Immature natural killer cell (primary cell): ENCODE measurements at places on chromosomes 2 and 18.
A peak's percentile ranks its signal among the peaks of the same experiment; 100 is the strongest.

- no peak for DNase-seq
Measured at GRCh38 chr2:221758076-221758475, 186.0 kb upstream of the EPHA4 start.

DNA sequence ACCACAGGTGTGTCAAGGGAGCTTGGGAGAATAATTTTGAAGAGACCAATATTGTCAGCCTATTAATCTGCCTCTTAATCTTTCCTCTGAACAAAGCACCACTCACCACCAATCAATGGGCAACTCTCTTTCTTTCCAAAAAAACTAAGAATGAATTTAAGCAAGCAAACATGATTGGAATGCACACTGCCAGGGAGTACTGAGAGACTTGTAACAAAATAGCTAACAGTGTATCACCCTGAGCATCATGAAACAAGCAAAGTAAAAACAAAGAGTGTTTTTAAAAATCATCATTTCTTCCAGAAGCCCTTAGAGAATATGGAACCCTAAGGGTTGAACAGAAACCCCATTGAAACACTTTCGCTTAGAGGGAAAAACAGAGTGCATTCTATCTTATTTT is 299.7 kb downstream of the DSEL start:
- DNase-seq, result no peak

DNA sequence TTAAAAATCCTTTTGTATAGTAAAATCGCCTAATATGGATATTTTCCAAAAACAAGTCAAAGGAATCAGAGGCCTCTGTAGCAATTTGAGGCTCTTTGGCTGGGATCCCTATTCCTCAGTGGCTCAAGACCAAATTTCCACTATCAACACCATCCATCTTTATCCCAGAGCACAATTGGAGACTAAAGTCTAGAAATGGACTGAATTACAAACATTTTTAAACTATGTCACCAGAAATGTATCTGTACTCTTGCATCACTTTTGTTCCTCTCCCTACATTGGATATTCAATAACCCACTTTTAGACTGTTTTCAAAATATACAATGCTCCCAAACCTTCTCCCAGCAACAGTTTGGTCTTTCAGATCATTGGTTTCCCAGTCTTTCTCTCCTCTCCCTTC is 140.4 kb upstream of the KLHL29 start:
- no peak for DNase-seq

DNA sequence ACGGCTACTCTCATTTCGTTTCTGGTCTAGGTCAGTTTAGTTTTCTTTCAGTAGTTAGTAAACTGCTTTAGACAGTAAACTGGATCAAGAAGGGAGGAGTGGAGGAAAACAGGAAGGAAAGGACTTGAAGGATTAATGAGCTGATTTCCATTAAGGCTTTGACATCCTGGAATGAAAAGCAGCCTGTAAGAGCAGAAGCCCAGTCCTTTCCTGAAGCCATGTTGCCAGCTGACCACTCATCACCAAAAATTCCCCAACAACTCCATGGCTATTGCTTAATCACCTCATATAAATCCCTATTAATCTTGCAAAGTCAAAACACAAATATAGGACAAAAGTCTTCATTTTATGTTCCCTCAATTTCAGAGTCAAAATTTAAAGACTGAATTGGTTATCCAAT is 113.7 kb upstream of the ZFP36L2 start:
- no peak for DNase-seq

DNA sequence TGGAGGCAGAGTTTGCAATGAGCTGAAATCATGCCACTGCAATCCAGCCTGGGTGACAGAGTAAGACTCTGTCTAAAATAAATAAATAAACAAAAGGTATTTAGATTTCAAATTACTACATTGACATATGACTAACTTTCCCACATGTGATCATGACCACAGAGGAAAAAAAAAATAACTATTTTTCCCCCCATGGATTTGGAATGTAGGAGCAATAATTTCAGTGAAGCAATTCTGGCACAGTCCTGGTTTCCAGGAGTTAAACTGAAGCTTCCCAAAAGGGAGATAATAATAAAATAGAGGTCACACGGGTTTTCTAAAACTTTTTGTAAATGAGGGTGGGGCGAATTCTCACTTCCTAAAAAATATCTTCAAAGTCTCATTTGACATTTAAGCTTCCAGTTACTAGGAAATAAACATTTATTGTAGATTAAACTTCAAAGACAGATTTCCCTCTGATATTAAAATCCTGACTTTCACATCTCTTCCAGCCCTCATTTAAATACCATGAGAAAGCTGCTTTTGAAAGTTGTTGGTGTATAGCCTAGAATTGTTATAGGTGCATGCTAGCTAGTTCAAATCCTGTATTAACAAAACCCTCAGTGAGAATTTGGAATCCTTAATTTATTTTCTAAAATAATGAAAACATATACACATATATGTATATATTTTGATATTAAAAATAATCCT is 20.7 kb downstream of the SLC19A3 start:
- DNase-seq, result no peak

- DNase-seq, result no peak
Measured at GRCh38 chr2:226838722-226839121, 2.9 kb downstream of the RHBDD1 start.

DNA sequence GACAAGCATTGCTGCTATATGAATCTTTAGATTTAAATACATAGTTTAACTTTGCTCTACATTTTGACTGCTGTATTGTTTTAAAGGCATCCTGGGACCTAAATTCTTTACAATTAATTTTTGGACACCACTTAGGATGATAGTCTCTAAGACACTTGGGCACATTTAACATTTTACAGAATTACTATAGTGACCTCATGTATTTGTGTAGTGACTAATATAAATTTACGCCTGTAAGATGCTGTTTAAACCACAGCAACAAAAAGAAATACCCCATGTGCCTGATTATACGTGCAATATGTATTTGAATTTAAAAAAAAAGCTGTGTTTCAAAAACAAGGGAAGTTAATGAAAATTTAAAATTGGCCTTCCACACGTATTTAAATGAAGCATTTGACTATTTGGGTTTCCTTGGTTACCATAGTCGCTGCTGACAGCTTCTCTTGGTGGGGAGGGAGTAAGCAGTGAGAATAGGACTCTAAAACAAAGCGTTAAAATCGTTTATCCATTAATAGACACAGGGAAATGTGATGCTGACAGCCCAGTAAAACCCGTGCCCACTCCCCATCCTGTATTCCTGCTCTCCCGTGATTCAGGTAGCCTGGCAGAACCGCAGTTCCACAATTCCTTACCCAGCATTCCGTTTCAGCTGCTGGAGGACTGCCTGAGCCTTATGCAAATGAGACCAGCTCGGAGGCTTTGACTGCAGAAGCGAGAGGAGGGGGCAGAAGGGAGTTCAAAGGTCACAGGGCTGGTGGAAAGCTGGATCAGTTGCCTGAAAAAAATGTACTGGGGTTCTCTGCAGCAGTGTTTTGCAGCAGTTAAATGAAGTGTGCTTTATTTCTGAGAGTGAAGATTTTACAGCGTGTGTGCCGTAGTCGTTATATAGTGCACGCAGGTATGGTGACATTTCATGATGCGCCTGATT is 104.3 kb downstream of the CSRNP3 start:
- no peak for DNase-seq

DNA sequence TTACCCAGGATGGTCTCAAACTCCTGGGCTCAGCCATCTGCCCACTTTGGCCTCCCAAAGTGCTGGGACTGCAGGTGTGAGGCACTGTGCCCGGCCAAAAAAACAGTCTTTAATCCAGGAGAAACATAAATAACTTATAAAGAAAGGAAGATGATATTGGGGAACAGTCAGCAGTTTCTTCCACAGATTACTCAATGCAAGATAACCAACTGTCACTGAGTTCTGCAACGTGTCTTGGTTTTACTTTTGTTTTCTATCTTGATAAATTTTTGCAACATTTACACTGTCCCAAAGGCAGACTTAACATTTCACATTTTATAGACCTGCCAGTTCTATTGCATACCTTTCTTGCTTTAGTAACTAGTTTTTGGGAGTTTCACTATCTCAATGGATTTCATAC is 71.1 kb downstream of the ANKRD44 start:
- peak; percentile 44 for DNase-seq

GRCh38 chr18:54250846-54251261 is 18.5 kb upstream of the POLI start:
- no peak for DNase-seq

- DNase-seq, result no peak
Measured at GRCh38 chr2:73850009-73850408, 21.2 kb downstream of the STAMBP start.

DNA sequence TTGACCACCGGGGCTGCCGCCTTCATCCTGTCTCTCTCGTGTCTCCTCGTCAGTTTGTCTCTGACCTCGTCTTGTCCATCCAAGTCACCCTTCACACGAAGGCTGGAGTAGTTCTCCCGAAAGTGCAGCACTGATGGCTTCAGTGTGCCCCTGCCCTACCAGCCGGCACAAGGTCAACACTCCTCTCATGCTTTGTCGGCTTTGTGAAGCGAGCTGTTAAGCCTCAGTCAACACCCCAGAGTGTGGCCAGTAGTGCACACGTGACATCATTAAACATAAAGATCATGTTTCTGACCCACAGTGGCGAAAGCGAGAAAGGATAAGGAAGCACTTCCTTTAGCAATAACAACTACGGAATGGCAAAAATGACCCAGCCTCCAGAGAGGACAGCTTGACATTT is 23.2 kb downstream of the ACKR3 start:
- DNase-seq, result no peak

GRCh38 chr2:179207047-179207446 is 57.6 kb downstream of the SESTD1 start:
- no peak for DNase-seq

DNA sequence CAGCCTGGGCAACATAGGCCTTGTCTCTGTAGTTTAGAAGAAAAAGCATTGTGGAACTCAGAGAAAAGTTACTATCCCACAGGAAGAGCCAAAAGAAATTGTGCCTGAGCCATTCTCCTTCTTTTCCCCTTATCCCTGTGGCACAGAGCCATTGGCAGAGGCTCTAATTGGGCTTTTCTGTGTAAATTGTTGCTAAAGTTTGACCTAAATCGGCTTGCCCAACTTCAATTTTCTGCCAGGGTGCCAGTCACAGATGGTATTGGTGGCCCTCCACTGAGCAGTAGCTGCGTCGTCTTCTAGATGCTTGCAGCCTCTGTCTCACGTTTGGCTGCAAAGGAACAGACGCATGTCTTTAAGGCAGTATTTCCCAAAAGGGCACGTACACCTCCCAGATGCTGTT is 30.3 kb downstream of the ZNF532 start:
- DNase-seq, result no peak
